ENCODE measurements at places on chromosomes 3 and 15. TPM values are rescaled to one million over a fixed set of nuclear protein-coding genes. Genes with fewer than 3 reads are reported as not detected.

CPEB1 gene
- total RNA-seq: 27.1 TPM

PCSK6 gene
- 13.9 TPM for total RNA-seq

DNA sequence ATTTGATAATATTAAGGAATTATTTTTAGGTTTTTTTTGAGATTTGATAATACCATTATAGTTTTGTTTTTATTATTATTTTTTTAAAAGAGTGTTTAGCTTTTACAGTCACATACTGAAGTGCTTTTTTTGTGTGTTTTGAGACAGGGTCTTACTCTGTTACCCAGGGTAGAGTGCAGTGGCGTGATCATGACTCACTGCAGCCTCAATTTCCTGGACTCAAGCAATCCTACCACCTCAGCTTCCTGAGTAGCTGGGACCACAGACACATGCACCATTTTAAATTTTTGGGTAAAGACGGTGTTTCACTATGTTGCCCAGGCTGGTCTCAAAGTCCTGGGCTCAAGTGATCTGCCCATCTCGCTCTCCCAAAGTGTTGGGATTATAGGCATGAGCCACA, 73.0 kb downstream of the SUMF1 start:
- no peak for DNase-seq

SAMD7 gene
- not detected for total RNA-seq

GHSR gene
- total RNA-seq: not detected

DNA sequence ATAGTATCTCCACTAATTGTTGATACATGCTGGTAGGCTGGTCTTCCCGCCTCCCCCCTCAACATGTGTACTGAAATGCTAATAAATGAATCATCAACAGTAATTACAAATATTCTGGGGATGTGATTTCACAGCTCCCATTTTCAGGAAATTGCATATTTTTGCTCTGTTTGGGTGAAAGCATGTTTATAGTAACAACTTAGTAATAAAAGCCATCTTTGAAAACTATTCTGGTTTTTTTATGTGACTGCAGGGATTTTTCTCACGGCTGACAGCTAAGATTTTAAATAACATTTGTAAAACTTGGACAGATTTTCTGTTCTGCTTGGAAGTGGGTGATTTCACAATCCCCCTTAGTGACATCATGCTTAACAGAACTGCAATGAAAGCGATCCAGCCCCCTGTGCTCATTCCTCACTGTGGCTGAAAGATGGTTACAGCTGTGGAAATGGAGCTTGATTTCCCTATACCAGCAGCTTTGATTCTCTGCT, 25.6 kb upstream of the FAM174B start:
- DNase-seq: no peak

DNA sequence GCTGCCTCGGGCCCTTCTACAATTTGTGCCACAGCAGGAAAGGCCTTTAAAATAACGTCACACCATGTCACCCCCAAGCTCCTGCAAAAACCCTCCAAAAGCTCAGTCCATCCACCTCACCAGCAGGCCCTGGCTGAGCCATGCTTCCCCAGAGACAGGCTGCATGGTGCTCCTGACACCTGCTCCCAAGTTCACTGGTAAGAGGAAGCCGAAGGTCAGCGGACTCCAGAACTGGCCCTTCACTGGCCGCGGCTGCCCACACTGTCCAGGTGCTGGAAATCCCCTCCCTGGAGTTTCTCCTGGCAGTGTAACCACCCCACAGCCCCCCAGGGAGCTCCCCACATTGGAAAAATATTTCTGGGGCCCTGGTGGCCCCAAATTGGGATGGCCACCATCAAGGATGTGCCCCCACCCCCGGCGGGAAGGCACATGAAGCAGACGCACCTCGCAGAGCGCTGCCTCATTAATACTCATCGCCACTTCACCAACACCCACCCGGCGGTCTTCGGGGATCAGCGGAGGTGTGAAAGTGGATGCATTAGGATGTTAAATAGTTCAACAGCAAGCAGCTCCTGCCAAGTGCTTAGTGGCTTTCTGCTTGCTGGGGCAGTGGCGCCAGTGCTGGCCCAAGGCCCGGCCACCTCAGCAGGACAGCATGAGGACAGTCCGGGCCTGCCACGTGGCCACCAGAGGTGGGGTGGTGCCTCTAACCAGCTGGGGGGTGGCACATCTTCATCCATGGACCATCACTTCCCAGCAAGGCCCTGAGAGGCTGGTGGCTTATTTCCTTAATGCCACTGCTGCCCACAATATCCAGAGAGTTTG, 146.1 kb upstream of the IQSEC1 start:
- no peak for DNase-seq

DNA sequence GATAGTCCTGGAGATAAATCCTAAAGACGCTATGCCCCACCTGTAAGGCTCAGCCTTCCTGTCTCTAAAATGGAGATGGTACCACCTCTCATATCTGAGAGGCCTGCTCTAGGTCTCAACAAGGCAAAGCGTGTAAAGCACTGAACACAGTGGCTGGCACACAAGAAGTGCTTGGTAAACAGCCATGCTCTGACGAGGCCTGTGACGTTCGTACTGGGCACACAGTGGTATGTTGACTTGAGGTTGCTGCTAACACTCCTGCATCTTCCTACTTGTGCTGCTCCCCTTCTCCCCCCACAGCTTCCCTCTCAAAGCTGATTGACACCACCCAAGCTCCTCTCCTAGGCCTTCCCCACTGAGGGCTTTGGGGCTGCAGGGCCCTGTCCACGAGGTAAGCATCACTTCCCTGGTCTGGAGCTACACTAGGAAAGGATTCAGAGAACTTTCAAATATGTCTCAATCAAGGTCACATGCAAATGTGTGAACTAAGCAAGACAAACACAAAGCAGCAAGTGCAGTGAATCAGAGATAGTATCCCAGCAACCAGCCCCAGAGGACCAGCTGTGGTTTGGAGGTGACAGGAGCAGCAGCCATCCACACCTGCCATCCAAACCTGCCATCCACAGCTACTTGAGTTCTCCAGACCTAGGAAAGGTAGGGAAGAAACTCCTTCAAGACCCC, 177.5 kb downstream of the STT3B start:
- no peak for DNase-seq

GRCh38 chr3:100775226-100775625, 65.9 kb downstream of the TFG start:
- DNase-seq: no peak

DNA sequence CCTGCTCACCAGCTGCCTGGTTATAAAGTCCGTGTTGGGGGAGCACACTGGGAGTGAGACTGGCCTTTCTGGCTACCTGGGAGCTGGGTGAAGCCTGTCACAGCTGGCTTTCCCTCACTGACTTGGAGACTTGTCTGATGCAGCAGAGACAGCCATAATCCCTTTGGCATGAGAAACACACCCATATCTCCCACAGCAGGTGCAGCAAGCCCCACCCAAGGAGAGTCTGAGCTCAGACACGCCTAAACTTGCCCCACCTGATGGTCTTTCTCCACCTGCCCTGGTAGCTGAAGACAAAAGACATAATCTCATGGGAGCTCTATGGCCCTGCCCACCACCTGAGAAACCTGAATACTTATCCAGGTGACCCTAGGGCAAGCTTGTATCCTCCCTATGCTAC, 54.8 kb downstream of the NMD3 start:
- DNase-seq: no peak

DNA sequence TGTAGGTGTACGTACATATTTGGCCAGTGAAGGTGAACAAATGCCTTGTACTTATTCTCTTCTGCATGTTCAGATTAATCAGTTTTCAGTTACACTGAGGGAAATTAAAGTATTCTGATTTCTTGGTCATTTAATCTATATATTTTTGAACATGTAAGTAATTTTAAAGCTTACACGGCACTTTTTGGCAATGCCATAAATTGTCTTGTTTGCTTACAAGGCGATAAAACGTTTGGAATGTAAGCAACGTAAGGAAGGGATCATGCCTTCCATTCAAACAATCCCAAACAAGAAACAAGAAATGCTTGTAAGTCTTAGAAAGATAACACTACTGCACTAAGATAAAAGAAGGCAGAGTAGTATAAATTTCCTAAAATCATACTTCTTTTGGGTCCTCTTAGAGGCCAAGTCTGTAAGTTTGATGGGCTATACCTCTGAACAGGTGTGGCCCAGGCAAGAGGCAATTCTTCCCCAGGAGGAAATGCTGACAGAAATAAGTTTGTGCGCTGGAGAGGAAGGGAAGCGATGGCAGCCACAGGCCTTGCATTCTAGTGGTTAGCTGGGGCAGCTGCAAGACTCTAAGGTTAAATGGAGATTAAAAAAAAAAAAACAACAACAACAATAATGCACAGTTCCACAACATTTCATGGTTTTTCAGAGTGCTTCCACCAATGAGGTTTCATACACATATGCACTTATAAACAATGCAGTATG, 73.8 kb downstream of the GOLIM4 start:
- DNase-seq: no peak

FBXW12 gene
- total RNA-seq: 0.27 TPM

DNA sequence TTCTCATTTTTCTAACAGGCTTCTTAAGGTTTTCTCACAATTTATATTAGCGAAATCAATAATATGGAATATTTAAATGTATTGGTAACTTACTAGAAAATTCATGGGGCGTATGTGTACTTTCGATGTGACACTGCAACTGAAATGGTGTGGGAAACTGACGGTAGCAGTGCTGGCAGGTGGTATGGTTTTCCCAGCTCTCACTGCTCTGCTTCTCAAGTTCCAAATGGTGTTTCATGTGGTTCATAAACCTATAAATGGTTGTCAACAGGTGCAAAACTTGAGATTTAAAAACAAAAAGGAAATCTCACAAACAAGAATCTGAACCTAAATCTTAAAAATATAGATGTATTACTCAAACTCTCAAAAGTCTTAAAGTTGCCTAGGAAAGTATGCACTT, 54.7 kb downstream of the ZNF280D start:
- no peak for DNase-seq

DNA sequence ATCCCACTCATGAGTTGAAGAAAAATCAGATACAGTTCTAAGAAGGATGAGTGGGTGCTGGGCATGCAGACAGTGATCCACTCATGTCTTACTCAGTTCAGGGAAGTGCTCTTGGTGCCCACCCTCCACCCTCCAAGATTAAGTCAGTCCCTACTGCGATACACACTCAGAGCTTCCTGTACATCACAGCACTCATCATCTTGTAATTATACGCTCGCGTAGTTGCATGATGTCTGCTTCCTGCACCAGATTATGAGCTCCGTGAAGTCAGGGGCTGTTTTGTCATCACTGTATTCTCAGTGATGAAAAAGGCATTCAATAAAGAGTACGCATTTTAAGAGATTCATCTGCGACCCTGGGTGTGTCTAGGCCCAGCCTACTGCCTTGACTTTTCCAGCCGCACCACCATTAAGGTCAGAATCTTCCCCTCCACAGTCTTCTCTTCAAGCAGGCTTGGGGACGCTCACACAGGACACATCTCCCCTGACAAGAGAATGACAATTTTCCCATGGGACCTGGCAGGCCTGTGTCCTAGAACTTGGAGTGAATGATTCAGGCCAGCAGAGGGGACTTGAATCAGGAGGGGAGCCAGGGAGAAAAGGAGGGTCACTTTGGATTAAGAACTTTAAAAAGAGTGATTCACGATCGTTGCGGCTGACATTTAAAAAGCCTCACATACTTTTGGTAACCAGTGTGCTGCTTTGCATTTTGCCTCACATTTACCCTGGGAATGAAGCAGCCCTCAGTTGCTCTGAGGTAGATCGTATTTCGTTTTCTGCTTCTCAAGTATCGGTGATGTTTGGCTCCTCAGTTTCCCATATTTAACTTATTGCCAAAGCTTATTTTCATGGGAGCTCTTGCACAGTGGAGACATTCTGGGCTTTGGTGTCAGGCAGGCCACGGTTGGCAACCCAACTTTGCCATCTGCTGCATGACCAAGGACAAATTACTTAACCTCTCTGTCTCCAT, 7.9 kb upstream of the PDE8A start:
- DNase-seq: no peak

ZMAT3 gene
- 19.9 TPM for total RNA-seq

DNA sequence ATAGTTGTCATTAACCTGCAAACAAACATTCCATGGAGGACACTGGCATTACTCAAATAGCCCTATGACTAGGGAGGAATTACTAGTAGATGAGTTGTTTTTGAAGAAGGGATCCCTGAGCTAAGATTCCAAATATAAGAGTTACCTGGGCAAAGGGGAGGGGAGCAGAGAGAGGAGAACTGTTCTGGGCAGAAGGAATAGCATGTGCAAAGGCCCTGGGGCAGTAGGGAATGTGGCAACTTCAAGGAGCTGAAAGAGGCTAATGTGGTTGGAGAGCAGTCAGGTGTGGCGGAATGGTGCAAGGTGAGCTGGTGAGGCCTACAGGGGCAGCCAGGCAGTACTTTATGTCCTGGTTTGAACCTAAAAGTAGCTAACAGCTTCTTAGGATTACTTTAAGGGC, 5.8 kb upstream of the IL17RD start:
- no peak for DNase-seq

DNA sequence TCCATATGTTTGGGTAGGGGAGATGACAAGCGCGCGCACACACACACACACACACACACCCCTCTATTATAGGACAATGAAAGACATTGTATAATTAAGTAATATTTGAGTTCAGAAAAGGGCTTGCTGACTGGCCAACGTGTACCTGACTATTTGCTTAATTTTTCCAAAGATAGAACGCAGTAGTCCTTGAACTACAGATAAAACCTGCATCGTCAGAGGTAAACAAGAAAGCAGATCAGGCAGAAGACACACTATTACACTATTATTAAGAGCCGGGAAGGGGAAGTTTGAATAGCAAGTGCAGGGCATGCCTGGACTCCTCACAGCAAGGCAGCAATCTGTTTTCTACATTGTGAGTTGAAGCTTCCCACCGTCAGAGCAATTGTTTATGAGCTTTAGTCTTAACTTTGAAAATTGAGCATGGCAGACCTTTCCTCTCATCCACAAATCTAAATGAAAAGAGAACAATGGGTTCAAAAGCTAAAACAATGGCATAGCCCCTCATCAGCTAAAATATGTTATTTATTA, 427.7 kb downstream of the GABRG3 start:
- no peak for DNase-seq

GRCh38 chr3:12138044-12138443, 20.7 kb downstream of the TIMP4 start:
- DNase-seq: no peak

- DNase-seq: no peak
These were observed 49.8 kb upstream of the PRR23E start for GRCh38 chr3:127143172-127143571.

SLC12A8 gene
- 2.5 TPM for total RNA-seq

RASL12 gene
- total RNA-seq: 23.0 TPM

DNA sequence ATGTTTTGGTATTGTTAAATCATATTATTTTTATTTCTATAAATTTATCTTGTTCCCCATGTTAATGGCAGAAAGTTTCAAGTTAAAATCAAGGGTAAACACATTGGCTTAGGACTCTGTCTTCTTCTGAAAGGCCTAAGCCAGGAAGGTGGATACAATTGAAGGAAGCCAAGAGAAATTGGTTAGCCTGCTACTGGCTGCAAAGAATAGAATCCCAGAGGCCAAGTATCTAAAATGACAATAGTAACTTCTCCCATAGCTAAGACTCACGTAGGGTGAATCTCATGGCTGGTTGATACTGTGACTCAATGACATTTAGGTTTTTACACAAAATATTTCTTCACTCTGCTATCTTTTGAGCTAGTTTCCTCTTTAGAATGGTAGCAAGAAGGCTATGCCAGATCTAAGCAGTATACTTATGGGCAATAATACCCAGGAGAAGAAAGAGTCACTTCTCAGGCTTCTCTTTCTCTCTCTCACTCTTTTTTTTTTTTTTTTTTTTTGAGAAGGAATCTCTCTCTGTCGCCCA, 621.5 kb upstream of the TBL1XR1 start:
- no peak for DNase-seq

- no peak for DNase-seq
These were observed 724.2 kb downstream of the NSUN3 start for GRCh38 chr3:94787066-94787465.

LCTL gene
- total RNA-seq: 19.6 TPM

TNNC1 gene
- total RNA-seq: 205 TPM

- no peak for DNase-seq
These were observed 21.4 kb upstream of the MCF2L2 start for GRCh38 chr3:183449791-183450190.

LIPC gene
- 24.4 TPM for total RNA-seq

ARMC8 gene
- 48.9 TPM for total RNA-seq
